CD14-positive monocyte (primary cell): ENCODE measurements at places on chromosomes 1 and 21. TPM values are rescaled to one million over a fixed set of nuclear protein-coding genes. Genes with fewer than 3 reads are reported as not detected.

DNA sequence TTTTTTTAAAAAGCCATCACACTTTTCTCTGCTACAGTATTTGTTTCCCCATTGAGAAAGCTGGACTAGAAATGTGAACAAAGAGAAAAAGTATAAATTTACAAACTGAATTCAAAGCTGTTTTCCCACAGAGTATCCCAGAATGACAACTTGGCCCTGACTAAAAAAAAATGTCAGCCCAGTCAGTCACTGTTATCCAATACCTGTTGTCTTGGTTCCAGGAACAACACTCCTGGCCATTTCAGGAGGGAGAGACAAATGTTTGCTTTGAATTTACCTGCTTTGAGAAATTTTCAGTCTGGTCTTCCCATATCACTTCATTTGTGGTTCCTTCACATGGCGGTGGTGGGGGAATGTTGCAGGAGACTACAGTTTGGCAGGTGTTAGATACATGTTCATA, 46.2 kb downstream of the COLGALT2 start:
- DNase-seq: no peak

DNA sequence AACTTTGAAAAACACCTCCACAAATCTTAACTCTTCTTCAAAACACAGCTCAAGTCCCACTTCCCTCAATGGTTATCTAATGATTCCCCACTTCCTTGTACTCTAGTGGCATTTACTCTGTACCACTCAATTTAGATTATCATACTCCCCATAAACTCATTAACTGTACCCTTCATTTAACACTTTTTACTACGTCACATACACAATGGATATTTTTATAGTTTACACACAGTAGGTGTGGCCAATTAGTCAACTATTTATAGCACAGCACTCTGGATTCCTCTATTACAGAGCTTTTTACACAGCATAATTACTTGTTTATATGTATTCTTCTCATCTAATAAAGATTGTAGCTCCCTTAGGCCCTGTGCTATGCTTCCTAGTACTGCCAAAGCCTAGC, 62.1 kb downstream of the FOXJ3 start:
- DNase-seq: no peak

The RGS4 gene
- not detected for polyA plus RNA-seq

The F5 gene
- polyA plus RNA-seq: 14.5 TPM

The GJC2 gene
- not detected for polyA plus RNA-seq

The MARK1 gene
- not detected in 2 replicates for polyA plus RNA-seq

GRCh38 chr21:42039470-42039901, 29.3 kb upstream of the ZBTB21 start:
- DNase-seq: no peak

DNA sequence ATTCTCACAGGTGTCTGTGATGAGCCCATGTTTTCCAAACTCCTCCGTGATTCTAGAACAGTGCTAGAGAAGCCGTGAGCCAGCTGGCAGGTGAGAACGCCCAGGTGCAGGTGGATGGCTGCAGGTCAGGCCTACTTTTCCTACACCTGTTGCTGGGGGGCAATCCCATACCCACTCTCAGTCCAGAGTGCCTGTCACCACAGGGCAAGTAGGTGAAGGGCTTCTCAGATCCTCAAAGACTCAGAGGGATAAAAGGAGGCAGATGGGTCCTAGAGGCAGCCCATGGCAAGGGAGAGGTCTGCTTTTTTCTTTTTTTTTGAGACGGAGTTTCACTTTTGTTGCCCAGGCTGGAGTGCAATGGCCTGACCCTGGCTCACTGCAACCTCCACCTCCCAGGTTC, 50.7 kb upstream of the H6PD start:
- no peak for DNase-seq

- no peak for DNase-seq
Measured at GRCh38 chr1:114092186-114093062, 61.2 kb downstream of the SYT6 start.
